ENCODE measurements at places on chromosomes 7 and 10. TPM values are rescaled to one million over a fixed set of nuclear protein-coding genes. Genes with fewer than 3 reads are reported as not detected.

- no peak for DNase-seq
Observed at GRCh38 chr7:99699946-99700345, 20.1 kb upstream of the CYP3A5 start.

DNA sequence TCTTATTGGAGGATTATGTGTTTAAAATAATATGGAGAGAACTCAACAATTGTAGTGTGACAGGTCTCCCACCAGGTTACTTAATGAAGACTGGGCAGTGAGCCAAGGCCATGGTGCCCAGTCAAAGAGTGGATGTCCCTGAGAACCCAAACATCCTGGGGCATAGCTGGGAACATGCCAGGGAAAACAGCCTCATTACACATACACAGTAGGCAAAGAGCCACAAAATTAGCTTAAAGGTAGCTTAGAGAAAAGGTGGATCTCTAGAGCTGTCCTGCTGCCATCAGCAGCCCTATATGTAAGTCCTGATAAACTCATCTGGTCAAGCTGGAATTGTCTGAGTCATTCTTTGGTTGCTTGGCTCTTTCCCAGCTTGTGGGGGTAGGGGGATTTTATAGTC lies 287.8 kb downstream of the PHF14 start:
- no peak for DNase-seq

DNA sequence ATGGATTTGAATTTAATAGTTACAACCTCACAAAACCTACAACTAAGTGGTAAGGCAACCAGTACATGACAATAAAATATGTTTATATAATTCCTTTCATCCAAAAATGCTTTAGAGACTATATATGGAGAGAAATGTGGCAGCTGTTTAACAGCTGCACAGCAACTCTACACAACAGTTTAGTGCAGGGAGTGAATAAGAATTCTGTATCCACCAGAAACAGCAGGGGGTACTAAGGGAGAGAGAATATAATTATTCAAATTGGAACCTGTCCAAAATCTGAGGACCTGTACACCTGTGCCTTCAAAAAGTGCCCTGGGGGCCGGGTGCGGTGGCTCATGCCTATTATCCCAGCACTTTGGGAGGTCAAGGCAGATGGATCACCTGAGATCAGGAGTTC lies 49.6 kb downstream of the POLL start:
- DNase-seq = no peak

DNA sequence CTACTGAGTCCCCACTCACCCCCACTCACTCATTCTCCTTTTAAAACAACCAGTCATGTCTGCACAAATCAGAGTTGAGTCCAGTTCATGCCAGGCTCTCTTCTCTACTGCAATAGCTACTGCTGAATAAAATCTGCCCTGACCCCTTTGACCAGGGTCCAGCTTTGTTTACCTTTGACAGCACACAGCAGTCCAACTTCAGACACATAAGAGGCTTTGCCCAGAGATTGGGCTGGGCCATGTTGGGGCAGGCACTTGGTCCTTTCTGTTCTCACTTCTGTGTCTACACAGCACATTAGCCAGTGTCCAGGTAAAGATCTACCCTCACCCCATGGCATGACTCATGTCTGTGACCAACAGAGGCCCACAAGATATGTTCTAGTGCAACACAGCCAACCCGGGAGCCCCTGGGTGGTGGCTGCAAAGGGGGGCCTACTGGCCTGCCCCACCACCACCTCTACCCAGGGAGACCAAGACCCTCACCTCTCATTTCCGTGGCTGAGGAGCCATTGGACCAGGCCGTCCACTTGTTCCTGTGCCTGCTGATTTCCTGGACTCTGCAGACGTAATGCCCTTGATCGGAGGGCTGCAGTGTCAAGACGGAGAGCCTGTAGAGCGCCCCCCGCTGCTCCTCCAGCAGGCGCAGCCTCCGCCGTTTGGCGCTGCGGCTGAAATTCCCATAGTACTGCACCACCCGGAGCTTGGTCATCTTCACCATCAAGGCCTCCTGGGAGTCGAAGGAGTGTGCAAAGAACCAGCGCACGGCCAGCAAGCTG lies 8.0 kb downstream of the VSTM4 start:
- no peak for DNase-seq

GRCh38 chr10:98370831-98371820 lies 43.9 kb downstream of the PYROXD2 start:
- no peak for DNase-seq

- no peak for DNase-seq
Observed at GRCh38 chr10:9853405-9854355, 1164.0 kb upstream of the CELF2 start.

DNA sequence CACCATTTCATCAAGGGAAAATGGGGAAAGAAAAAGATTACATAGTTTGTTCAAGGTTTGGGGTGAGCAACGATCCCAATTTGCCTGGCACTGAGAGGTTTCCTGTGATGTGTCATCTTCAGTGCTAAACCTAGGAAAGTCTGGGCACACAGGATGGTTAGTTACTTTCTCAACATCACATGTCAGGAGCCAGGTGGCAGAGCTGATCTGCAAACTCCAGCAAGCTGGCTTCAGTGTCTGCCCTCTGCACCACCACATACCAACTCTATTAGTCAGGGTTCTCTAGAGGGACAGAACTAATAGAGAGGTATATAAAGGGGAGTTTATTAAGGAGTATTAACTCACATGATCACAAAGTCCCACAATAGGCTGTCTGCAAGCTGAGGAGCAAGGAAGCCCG lies 11.3 kb downstream of the ADAM12 start:
- DNase-seq = no peak

DNA sequence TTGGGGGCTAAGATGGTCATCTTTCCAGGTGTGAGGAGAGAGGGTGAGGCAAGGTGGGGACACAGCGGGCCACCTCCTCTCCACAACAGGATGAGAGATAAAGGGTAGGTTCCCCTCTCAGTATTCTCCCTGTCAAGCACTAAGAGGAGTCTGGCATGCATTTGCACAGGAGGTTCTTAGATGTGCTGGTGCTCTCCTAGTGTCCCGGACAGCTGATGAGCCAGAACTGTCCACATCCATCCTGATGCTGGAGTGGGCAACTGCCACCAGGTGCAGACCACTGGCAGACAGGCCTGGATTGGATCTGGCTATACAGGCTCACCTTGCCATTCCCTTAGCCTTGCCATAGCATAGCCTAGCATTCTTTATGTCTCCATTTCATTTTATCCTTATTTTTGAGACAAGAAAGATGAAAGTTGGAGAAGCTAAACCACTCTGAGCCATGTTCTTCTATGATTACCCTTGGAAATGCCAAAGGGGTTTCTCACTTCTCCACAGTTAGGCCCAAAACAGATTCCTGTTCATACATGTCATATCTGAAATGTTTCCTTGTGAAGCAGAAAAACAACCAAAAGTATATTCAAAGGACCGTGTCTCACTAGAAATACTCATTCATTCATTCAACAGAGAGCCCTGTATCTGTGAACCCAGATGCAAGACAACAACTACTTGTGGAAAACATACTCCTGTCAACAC lies 48.8 kb upstream of the ANTXRL start:
- no peak for DNase-seq

DNA sequence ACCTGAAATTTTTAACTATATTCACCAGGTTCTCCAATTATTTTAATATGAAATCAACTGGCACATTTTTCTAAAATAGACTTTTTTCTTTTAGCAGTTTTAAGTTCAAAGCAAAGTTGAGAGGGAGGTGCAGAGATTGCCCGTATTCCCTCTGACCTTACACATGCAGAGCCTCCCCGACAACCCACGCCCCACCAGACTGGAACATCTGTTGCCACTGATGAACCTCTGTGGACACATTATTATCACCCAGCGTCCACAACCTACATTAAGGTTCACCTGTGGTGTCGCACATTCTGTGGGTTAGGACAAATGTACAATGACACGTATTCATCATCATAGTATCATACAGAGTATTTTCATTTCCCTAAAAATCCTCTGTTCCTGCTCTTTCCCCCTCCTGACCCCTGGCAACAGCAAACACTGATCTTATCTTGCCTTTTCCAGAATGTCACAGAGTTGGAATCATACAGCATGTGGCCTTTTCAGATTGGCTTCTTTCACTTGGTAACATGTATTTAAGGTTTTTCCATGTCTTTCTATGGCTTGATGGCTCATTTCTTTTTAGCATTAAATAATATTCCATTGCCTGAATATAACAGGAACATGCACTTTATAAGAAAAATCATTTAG lies 37.1 kb downstream of the COBL start:
- DNase-seq = no peak

Gene CPA2
- total RNA-seq = 0.65 TPM

Gene SLC18A3
- not detected for total RNA-seq

Gene FBXO24
- total RNA-seq = 1.2 TPM

Gene CALN1
- total RNA-seq = 3.1 TPM

Gene SLC39A12
- 0.22 TPM for total RNA-seq

Gene SAMD9
- not detected for total RNA-seq

All from neural progenitor cell (in vitro differentiated cells).